Mammary epithelial cell (primary cell): ENCODE measurements at places on chromosomes 2 and 18.

DNA sequence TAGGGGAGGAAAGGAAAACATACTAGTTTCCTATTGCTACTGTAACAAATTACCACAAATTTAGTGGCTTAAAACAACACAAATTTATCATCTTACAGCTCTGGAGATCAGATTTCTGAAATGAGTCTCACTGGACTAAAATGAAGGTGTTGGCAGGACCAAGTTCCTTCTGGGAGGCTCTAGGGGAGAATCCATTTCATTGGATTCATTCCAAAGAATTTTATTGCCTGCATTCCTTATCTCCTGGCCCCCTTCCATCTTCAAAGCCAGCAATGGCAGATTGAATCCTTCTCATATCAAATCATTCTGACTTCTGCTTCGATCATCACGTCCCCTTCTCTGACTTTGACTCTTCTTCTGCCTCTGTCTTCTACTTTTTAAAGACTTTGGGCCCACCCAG lies 250.9 kb downstream of the IRS1 start:
- DNase-seq = no peak

- DNase-seq = no peak
Measured at GRCh38 chr18:58046794-58047555, 2.9 kb downstream of the NEDD4L start.

- DNase-seq = no peak
Measured at GRCh38 chr2:54348646-54349045, 92.6 kb upstream of the TSPYL6 start.

DNA sequence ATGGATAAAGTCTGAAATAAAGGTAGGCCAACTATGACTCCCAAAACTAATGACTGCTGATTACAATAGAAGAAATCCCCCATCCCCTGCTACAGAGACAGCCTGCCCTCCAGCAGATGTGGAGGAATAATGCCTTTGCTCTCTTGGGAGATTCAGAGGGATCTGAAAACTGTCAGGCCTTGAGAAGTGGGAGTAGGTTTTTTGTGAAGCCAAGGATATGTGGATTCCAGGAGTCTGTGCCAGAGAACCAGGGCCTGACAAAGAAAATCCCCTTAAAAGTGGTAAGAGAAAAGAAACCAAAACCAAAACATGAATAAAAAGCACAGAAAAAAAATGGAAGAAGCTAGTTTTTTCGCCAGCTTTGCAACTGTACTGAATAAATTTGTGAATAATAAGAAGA lies 397.6 kb downstream of the ZNF521 start:
- DNase-seq = no peak

DNA sequence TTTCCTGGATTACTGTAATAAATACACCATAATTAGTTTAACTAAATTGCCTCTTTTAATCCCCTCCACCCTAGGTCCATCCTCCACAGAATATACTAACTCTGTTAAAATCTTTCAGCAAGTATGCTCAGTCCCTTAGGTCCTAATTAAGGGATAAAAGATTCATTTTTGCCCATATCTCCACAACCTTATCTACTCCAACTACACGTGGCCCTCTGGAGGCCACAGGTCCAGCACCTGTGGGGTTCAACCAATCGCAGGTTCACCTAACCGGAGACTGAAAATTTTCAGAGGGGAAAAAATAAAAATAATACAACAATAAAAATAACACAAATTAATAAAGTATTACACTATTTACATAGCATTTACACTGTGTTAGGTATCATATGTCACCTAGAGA lies 86.4 kb downstream of the MAP4K3 start:
- DNase-seq = no peak

GRCh38 chr2:66202586-66202985 lies 232.3 kb upstream of the MEIS1 start:
- no peak for DNase-seq

DNA sequence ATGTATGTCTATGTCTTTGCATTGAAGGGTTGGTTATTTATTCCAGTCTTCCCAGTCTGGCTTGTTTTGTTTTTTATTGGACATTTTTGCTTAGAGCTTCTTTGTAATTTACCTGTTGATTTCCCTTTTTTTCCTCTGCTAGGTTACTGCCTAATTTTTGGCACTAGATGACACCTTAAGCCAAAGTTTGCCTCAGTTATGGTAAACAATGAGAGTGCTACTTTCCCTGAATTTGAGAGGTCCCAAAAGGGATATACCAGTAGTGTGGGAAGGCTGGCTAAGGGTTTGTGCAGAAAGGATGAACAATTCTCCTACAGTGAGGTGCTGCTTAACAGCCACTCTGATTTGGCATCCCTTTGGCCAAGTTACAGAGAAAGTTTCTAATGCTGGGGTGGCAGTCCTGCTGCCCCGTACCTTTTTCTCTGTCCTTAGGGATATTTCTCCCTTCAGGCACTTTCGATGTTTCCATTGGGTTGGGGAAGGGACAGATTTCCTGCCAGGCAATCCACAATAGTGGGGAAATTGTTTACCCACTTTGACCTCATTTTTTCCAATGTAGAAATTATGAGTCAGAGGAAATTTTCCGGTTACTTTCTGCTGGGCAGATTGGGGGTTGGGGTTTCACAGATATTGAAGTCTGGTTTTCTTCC lies 354.9 kb downstream of the PTPRM start:
- peak; percentile 90 for DNase-seq

DNA sequence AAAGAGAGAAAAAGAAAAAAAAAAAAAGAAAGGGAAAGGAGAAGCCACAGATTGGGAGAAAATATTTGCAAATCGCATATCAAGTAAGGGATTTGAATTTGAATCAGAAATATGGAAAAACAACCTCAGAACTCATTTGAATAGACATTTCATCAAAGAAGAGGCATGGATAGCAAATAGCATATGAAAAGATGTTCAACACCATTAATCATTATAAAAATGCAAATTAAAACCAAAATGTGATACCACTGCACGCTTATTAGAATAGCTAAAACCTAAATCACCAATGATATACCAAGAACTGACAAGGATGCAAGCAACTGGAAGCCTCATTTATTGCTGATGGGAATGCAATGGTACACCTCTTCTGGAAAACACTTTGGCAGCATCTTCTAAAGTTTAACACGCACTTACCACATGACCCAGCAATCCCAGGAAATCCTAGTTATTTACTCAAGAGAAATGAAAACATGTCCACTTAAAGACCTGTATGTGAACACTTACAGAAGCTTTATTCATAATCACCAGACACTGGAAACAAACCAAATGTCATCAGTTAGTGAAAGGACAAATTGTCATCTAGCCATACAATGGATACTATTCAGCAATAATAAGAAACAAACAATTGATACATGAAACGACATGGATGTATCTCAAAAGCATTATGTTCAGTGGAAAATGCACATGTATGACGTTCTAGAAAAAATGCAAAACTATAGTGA lies 10.3 kb downstream of the DNER start:
- DNase-seq = no peak

- peak; percentile 25 for DNase-seq
Measured at GRCh38 chr2:9380702-9381628, 42.4 kb downstream of the ITGB1BP1 start.

DNA sequence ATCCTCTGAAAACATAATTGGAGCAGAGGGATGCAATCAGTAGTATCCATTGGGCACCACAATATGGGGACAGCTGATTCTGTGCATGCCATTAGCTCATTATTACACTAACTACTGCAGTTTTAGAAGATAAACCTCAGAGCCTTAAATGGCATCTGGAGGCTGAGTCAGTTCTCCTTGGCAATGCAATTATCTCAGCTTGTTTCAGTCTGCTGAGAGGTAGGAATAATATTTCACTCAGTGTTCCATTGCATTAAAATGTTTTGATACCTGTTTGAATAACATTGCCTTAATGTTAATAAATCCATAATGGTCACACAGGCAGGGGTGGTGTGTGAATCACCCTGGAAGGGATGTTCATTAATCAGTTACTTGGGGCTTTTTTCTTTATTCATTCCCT lies 309.6 kb downstream of the LRRTM1 start:
- no peak for DNase-seq

GRCh38 chr18:13218368-13218991 lies at the start of gene LDLRAD4:
Gene LDLRAD4, plus strand, starts transcription at chr18:13218760.
- DNase-seq = no peak

- DNase-seq = no peak
Measured at GRCh38 chr2:221134718-221135117, 437.4 kb downstream of the EPHA4 start.

GRCh38 chr2:201777869-201778268 lies 2.9 kb downstream of the ALS2 start:
- no peak for DNase-seq

- DNase-seq = no peak
Measured at GRCh38 chr18:75538727-75539126, 111.2 kb upstream of the SMIM21 start.

- DNase-seq = peak; percentile 2
Measured at GRCh38 chr2:214410128-214410775, 602 bp upstream of the VWC2L start.

DNA sequence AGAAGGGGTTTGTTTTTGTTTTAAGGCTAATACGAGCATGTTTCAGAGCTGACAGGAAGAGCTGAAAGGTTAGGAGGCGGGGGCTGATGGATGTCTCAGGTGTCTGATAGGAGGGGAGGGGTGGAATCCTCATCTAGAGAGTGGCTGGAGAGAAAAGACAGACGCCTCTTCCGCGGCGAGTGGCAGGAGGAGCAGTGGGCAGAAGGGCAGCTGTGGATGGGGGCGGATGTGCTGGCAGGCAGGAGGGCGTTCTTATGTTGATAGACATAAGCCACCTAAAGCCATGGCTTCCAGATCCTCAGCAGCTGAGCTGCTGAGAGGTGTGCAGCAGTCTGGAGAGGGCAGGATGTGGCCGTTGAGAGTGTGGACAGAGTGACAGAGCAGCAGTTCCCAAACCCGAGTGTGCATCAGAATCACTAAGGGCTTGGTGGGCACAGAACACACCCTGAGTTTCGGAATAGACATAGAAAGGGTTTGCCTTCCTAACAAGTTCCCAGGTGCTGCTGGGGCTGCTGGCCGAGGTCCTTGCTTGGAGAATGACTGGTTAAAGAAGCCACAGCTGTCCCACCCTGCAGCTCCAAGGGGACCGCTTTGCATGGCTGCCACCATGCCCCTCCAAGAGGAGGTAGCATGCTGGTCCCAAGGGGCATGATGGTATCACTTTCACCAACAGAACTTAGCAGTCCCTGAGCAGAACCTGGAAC lies 3.0 kb upstream of the ITM2C start:
- DNase-seq = no peak

GRCh38 chr2:28624436-28624792 lies 127.2 kb upstream of the PPP1CB start:
- no peak for DNase-seq
